ENCODE measurements at places on chromosomes 7 and 10.

DNA sequence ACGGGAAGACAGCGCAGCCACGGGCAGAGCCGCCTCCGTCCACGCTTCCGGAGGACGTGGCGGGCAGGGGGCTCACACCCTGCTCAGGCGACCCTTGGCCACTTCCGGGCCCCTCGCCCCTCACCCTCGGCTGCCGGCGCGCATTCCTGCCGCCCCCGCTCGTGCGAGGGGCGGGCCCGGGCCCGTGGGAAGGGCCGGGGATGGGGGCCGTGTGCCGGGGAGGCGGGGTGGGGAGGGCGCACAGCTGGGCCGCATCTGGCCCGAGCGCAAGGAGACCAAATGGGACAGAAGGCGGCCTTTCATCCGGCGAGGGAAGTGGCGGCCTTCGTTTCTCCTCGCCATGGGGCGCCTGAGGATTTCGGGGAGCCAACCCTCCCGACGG is 846 bp upstream of the LFNG start:
- DNase-seq: no peak

- DNase-seq: no peak
These were observed 724.7 kb upstream of the FZD8 start for GRCh38 chr10:36366843-36367242.

DNA sequence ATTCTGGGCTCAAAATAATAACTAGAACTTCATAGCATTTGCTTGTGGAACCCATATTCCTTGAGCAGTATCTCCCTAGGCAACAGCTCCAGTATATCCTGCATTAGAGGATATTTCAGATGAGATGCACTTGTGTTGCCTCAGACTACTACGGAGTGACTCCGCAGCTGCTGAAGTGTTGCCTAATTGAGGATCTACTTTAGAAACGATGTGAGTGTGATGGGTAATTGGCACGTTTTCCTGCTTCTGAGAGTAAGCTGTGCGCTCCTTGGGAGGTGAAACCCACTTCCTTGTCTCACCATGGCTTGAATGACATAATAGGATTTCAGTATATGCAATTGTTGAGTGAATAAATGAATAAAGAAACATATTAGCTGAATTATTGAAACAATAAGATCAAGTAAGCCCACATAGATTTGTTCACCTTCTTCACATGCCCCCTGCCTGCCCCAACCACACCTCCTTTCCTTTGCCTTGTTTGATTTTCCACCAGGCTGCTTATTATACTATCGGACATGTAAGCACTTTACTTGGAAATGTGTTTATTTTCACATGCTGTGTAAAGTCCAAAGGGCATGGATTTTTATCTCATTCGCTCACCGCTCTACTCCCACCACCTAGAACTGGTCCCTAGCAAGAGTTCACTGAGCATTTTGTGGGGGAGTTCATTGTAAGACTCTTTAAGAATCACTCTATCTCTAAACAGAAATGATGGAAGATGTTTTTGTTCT is 303.8 kb downstream of the KCNMA1 start:
- DNase-seq: peak; percentile 73

- DNase-seq: no peak
These were observed 40.1 kb downstream of the PALD1 start for GRCh38 chr10:70518695-70519094.

DNA sequence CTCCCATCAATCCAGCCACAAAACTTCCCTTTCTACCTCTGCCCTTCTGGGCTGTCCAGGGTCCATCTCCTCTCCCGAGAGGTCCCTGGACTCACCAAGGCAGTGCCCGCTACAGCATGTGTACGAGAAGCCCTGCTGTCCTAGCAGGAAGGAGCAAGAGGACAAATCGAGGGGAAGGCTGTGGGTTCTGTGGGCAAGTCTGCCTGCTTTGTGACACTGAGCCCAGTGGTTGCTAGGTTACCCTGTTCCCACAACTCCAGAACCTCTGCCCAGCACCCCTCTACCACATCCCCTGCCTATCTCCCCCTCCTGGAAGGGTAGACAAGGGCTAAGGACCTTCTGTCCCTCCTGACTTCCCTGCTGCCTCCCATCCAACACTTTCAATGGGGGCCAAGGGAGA is at the start of gene TBATA:
TBATA (minus strand) TSS at position 188 of the 400 bp plus-strand sequence. CDS start 1,998 bp downstream, outside the sequence.
- DNase-seq: no peak

GRCh38 chr10:92238054-92238585 is 52.8 kb downstream of the CPEB3 start:
- DNase-seq: no peak

- DNase-seq: no peak
These were observed 55.2 kb downstream of the JAKMIP3 start for GRCh38 chr10:132120734-132121510.

DNA sequence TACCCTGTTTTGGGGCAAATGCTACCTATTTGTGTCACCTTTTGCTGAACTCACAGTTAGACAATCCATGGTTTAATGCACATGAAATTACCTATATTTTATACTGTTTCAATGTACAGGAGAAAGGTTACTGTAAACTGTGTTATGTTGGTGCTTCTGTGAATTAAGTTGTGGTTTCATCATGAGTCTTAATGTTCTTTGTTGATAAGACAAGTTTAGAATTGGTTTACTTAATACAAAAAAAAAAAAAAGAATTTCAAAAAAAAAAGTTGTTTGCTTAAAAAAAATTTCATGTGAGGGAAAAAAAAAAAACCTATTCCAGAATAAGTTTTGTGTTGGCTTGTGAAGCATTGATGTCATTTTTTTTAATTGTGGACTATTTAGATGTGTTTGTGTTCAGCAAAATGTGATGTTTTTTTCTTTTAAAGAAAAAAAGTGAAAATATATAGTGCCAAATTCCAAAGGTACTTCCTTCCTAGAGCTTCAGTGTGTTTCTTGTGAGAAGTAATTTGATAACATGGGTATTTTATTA is 280.3 kb downstream of the USP6NL start:
- no peak for DNase-seq

DNA sequence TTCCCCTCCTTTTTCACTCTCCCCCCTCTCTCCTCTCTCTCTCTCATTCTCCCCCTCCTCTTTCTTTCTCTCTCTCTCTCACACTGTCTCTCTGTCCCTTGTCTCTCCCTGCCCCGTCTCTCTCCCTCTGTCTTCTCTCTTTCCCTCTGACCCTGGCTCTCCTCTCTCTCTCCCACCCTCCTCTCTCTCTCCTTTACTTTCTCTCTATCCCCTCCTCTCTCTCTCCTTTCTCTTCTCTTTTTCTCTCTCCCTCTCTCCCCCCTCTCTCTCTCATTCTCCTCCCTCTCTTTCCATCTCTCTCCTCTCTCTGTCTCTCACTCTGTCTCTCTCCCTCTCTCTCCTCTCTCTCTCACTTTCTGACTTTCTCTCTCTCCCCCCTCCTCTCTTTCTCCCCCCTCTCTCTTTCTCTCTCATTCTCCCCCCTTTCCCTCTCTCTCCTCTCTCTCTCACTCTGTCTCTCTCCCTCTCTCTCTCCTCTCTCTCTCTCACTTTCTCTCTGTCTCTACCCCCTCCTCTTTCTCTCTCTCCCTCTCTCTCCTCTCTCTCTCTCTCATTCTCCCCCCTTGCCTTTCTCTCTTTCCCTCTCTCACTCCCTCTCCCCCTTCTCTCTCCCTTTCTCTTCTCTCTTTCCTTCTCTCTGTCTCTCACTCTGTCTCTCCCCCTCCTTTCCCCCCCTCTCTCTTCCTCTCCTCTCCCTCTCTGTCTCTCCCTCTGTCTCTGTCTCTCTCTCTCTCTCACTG is 18.9 kb upstream of the VPS37D start:
- DNase-seq: no peak

DNA sequence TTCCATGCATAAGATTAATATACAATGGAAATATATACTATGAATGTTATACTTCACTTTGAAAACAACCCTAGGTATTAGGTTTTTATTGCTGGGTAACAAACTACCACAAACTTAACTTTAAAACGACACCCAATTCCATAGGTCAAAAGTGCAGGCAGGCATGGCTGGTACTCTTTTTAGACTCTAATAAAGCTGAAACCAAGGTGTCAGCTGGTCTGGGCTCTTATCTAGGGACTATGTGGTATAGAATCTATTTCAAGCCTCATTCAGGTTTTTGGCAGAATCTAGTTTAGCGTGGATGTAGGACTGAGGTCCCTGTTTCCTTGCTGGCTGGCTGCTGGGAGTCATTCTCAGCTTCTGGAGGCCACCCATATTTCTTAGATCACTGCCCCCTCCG is 65.0 kb upstream of the TMEM168 start:
- DNase-seq: no peak

DNA sequence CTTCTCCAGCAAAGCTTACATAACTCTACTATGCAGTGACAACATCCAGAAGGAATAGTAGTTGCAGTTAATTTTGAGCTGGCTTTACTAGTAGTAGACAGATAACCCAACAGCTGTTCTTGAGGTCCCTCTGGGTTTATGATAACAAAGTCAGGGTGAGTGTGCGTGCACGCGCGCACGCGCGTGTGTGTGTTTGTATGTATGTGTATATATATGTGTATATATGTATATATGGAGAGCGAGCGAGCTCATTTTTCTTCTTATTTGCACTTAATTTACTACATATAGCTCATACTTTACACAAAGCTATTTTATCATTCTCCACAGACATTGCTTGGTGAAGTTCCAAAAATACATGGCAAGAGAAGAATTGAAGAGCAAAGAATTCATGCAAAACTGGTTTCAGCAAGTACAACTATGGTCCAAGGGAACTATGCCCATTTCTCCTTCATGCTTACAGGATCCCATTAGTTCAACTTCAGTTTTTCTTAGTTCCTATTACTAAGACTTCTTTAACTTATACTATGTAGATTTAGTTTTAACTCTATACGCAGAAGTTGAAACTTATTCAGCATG is 105.9 kb upstream of the TMEM168 start:
- DNase-seq: no peak

- DNase-seq: peak; percentile 73
These were observed 1.6 kb downstream of the GLUD1 start for GRCh38 chr10:87092861-87093631.

DNA sequence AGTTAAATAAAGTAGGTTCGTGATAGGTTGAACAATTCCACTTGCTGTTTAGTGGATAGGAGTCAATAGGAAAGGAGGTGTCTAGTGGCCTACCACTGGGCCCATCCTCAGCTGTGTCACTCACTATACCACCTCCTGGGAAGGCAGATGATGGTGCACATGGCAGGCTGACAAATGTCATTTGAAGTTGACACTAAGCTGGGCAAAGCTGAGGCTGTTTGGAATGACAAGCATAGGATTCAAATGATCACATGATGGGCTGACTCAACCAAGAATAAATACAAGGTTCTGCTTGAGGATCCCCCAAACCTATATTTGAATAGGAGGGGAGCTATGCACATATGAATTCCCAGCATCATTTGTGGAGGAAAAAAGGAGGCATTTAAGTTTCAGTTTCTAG is 489.8 kb downstream of the RPS24 start:
- no peak for DNase-seq

DNA sequence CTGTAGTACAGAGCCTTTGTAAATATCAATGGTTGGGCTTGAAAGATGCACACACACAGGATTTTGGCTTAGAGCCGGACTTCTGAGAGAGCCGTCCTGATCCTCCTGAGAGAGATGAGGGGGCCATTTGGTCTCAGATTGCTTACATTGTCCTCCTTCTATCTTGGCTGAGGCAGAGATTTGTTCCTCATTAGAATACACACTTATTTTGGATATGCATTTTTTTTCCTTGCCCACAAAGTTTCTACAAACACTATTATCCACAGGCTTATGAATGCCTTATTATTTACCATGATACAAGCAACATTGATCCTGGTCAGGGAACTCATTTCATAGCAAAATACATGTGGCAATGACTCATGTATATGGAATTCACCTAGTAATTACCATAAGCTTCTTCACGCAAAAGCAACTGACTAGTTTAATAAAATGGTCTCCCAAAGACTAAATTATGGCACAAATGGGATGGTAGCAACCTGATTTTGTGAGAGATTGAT is 175.3 kb downstream of the MDFIC start:
- no peak for DNase-seq

- no peak for DNase-seq
These were observed 64.4 kb downstream of the ITGB8 start for GRCh38 chr7:20395104-20395503.

DNA sequence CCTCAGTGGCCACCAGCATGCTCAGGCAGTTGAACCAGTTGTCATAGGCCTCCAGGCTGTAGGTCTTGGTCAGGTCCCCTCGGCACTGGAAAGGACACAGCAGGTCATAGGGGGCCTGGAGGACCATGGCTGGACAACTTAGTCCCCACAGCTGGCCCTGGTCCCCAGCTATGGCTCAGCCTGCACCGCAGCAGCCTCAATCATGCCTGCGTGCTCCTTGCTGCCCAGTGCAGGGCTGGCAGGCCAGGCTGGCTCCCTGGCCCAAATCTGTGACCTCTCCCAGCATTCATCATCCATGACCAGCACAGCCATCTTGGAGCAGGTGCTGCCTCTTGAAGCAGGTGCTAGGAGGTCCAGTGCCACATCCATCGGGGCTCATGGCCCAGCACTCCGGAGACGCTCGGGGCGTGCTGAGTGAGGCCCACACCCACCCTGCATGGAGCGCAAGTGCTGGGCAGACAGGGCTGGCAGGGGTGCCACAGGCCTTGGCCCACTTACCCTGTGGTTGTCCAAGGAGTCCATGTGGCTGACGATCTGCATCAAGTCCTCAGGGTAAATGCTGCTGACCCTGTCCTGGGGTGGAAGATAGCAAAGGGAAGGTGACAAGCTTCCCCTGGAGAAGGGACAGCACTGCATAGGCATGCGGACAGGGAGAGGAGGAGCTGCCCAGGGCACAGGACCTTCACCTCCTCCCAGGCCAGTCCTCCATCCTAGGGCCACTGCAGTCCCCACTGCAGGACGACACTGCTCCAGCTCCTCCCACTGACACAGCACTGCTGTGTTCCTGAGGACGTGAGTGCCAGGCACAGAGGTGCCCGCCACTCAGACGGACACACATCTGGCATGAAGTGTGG is 61.7 kb downstream of the CSGALNACT2 start:
- DNase-seq: peak; percentile 35

GRCh38 chr7:154738216-154738615 is 264.7 kb downstream of the PAXIP1 start:
- DNase-seq: no peak

DNA sequence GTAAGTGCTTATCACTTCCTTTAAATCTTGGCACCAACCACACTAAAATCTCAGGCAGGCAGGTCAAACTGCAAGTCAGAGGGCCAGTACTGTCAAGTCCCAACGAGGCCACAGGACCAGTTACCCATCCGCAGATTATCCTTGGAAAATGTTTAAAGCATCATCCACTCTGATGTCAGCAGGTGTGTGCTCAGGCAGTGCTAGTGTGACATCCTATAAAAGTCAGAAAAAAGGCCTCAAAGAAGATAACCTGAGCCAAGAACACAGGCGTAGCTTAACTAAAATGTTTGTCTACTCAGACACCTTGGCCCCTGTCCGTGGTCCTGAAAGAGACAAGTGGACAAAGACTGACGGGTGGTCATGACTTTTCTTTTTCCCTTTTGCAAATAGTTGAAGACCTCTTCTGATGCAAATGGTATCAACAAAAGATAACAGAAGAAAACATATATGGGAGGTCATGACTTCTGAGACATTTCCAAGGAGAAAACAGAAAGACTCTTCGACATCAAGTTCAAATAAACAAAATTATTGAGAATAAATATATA is 309.3 kb downstream of the KCNMA1 start:
- peak; percentile 57 for DNase-seq

DNA sequence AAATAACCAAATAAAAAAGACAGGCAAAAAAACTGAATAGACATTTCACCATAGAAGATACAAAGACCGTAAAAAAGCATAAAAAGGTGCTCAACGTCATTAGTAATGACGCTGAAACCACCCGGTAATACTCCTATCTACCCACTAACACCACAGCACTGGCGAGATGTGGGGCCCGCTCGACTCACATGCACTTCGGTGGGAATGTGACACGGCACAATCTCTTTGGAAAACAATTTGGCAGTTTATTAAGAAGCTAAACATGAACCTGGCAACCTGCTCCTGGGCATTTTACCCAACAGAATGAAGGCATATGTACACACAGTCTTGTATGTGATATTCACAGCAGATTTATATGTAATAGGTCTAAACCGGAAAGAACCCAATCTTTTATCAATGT is 42.8 kb upstream of the NCAPG2 start:
- DNase-seq: no peak

Measured in Caco-2 (cell line).